ENCODE measurements at places on chromosomes 16 and 17.

- no peak for DNase-seq
Observed at GRCh38 chr16:22844416-22844815, 30.5 kb downstream of the HS3ST2 start.

DNA sequence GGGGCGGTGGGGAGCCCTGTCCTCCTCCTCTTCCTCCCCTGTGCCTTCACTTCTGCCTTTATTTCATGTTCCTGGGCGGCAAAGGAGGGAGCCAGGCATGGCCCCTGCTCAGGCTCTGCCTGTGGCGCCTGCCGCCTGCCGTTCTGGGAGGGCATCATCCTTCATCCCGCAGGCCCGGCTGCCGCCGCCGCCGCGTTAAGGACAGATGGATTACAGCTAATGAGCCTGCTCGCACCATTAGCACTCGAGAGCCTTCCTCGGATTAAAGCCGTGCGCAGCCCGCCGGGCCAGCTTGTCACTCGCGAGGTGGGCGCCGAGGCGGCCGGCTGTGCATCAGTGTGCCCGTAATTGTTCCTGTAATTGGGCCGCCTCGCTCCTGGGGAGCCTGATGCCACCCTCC lies 127.7 kb upstream of the GSE1 start:
- DNase-seq: no peak

DNA sequence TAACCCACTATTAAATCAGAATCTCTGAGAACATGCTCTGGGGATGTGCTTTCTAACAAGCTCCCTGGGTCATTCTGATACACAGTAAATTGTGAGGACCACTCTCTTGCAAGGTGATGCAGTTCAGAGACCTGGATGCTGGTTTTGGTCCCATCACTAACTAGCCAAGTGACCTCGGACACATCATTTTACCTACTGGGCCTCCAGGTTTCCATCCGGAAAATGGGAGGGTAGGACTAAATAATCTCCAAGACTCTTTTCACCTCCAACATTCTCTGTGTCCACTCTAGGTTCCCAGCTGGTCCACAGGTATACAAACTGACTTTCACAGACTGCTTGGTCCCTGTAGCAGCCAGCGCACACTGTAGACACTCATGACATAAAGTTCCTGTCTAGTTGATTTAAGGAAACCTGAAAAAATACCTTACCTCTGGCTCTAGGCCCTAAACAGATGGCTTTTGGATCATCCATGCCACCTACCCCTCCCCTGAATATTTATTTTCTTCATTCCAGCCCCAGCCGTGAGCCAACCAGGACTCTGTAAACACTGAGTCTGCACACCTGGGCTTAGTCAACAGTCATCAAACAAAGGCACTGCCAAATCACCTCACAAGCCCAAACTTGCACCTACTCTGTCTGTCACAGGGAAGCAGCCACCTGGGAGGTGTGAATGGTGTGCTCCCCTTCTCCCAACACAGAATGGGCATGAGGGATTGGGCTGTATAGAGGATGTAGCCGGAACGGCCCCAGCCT lies 51.3 kb upstream of the MRPS23 start:
- no peak for DNase-seq

DNA sequence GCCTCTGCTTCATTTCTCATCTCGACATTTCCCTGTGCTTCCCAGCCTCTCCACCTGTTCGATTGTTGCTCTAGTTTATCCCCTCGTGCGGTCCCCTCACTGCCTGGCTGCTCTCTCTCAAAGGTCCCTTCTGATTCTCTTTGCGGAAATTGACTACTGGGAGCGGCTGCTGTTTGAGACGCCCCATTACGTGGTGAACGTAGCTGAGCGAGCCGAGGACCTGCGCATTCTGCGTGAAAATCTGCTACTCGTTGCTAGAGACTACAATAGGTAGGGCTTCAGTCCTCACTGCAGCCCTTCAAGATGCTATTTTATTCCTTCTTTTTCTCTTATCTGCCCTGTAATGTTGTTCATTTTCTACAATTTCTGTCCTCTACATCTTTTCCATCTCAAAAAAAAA lies 39.4 kb downstream of the DNAH2 start:
- DNase-seq: no peak

DNA sequence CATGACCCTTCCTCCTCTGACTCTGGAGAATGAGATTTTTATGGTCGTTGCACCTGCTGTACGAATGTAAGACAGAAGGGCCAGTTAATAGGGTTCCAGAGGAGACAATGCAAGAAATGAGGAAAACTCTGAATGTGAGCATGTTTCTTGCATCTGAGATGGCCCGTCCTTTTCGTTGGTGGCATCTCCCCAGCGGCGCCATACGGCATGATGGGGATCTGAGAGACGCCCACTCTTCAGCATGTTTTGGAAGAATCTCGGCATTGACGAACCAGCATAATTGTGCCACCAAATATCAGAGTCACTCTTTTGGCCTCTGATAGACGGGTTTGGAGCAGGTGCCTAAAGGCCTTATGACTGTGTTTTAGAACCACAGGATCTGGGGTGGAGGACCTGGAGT lies 126.5 kb upstream of the RCVRN start:
- DNase-seq: no peak

DNA sequence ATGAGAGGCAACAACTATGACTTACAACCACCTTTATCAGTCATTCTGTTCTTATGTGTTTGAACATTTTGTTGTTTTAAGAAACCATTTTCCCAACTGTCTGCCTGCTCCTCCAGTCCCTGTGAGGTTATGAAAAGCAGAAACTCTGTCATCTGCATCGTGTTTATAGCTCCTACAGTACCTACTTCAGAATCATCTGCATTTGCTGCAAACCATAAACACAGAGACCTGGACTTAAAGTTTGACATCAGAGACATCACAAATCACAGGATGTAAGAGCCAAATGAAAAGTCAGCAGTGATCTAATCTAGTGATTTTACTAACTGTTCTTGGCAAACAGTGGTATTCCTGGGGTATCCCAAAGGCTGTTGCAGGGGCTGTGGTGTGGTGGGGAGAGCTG lies 55.2 kb downstream of the CDH11 start:
- DNase-seq: no peak

DNA sequence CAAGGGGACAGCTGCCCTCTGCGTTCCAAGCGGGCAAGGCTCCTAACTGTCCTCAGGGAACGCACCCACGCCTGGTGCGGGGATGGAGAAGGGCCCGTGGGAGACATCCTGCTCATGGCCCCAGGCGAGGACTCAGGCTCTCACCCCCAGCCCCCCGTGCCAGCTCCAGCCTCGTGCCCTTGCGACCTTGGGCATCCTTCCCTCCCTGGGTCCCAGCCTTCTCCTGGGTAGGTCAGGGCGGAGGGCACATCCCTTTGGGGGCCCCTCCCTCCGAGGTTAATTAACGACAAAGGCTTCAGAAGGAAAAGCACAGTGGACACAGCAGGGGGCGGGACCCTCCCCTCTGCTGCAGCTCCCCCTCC lies 3.0 kb downstream of the PGAP6 start:
- no peak for DNase-seq

DNA sequence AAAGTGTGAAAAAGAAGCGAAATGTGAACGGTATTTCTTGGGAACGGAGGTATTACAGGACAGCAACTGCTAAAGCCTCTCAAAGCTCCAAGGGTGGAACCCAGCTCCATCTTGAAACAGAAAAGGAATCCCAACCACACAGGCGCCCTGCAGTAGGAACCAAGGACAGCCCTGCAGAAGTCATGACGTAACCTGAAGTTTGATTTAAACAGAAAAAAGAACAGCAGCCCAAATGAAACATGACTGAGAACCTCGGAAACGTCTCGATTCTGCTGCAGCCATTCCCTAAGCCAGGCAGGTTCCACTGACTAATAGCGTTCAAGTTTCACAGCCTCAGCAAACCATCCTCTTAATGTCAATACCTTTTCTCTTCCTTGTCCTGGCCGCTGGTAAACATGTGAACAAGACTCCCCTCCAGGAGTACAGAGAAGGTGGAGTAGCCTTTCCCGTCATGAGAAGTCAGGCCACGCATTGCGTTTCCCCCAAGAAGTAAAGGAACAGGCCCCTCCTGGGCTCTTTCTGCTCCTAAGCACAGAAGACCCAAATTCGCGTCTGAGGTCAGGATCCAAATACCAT lies 20.1 kb downstream of the SIAH1 start:
- DNase-seq: no peak

- DNase-seq: no peak
Observed at GRCh38 chr17:78159575-78160158, 8.7 kb upstream of the SYNGR2 start.

DNA sequence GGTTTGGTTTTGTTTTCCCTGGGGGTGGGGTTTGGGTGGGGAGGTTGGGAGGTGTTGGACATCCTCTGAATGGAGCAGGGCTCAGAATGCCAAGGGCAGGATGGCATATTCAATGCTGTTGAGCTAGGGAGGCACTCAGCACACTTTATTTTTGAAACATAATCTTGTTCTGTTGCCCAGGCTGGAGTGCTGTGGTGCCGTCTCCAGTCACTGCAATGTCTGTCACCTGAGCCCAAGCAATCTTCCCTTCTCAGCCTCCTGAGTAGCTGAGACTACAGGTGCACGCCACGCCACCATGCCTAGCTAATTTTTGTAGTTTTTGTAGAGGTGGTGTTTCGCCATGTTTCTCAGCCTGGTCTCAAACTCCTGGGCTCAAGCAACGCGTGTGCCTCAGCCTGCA lies 186.1 kb downstream of the RPTOR start:
- DNase-seq: no peak

- no peak for DNase-seq
Observed at GRCh38 chr17:44029736-44030135, 15.0 kb upstream of the TMEM101 start.

GRCh38 chr17:29181226-29181625 lies 1.0 kb upstream of the MYO18A start:
- no peak for DNase-seq

GRCh38 chr17:15900871-15901270 lies 44.1 kb upstream of the ADORA2B start:
- peak; percentile 1 for DNase-seq

DNA sequence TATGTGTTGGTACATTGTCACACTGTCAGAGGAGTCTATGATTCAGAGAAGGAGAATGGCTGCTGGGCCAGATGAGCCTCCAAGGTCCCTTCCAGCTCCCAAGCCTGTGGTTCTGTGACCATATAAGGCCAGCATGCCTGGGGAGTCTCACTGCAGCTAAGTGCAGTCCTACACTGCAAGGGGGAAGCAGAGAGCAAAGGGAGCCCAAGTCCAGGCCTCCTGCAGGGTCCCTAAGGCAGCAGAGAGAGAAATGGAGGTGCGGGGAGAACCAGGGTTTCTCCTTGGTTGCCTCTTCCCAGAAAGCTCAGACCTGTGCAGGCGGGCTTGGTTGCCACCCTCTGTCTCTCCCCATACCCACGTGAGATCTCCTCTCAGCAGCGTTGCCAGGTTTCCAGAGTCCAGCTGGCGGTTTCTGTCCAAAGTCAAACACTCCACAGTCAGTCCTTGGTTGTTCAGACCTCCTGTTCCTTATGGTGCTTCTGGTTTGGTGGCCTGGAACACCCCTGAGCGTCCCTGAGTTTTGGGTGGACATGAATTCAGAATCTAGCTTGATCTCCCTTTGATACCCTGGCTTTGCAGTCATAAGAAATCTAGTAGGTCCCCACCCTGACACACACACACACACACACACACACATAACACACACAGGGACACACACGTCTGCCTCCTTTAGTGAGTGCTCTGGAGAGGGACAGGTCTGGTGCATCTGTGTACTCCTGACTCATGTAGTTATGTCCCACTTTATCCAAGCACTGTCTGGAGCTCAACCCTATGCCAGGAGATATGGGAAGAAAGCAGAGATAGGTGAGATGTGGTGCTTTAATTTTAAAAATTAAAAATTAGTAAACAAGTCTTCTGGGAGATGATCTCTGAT lies 78.8 kb downstream of the GNAO1 start:
- no peak for DNase-seq

DNA sequence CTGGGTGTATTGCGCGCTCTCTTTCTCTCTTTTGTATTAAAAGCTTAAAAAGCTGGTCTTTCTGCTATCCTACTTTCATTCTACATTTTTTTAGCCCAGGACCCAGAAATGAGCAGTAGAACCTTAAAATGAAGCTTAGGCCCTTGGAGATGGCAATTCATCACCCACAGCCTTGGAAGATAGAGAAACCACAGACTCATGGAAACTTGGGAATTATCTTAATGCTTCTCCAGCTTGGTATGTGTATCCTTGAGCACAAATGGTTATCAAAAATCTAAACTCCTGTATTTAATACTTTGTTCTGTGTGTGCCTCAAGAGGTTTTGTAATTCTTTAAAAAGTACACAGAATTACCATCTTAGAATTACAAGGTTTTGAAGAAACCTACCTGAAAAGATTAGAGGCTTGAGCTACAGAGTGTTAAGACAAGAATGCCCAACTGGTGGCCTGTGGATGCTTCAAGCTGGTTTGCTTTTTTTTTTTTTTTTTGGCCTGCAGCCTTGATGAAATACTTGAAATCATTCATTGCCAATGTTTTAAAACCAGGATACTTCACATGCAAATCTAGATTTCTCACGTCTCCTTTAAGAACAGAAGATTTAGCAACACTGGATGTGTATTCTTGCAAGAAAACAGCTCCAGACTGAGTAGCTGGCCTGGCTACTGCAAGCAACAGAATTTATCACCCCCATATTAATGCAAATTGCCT lies 105.0 kb downstream of the XYLT1 start:
- DNase-seq: no peak

DNA sequence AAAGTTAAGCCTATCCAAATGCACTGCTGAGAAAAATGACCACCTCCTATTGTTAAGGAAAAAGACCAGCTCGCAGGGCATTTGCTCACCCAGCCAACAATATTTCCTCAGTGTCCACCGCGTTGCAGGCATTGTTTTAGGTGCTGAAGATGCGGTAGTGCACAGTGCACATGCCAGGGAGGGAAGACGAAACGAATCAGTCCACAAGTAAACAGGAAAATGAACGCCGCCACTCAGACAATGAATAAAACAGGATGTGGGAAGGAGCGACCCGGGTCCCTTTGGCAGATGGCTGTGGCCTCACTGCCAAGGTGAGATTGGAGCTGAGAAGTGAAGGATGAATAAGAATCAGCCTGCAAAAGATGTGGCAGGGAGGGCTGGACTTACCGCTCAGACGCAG lies 249.2 kb downstream of the FOXL1 start:
- no peak for DNase-seq

- no peak for DNase-seq
Observed at GRCh38 chr16:55120826-55121225, 190.2 kb downstream of the IRX5 start.

DNA sequence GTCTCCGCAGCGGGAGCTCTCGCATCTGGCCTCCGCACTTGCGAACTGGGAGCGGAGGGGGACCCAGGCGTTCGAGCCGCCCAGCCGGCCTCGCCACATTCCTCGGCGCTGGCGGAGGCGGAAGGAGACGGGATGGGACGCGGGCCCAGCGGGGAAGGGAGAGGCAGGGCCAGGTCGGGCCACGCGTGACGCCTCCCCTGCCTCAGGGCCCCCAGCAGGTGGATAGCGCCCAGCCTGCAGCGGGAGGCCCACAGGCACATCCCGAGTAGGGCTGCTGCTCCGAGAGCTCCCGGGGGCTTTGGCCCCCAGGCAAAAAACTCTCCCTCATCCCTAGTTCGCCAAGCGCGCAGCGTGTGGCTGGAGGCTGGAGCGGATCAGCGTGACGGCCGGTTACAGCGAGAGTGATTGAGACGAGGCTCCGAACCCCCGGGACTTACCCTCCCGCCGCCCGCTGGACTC lies 800 bp downstream of the PLEKHH3 start:
- DNase-seq: peak; percentile 21

- no peak for DNase-seq
Observed at GRCh38 chr16:74651841-74652240, 14.8 kb downstream of the RFWD3 start.

GRCh38 chr17:53934931-53935330 lies 112.2 kb downstream of the KIF2B start:
- no peak for DNase-seq

GRCh38 chr16:17339764-17340541 lies 130.8 kb downstream of the XYLT1 start:
- no peak for DNase-seq

GRCh38 chr17:18158022-18158600 lies 25.5 kb upstream of the ALKBH5 start:
- DNase-seq: peak; percentile 82
